HTR-8/SVneo (cell line): ENCODE measurements at places on chromosomes 3 and 15.
A peak's percentile ranks its signal among the peaks of the same experiment; 100 is the strongest.

DNA sequence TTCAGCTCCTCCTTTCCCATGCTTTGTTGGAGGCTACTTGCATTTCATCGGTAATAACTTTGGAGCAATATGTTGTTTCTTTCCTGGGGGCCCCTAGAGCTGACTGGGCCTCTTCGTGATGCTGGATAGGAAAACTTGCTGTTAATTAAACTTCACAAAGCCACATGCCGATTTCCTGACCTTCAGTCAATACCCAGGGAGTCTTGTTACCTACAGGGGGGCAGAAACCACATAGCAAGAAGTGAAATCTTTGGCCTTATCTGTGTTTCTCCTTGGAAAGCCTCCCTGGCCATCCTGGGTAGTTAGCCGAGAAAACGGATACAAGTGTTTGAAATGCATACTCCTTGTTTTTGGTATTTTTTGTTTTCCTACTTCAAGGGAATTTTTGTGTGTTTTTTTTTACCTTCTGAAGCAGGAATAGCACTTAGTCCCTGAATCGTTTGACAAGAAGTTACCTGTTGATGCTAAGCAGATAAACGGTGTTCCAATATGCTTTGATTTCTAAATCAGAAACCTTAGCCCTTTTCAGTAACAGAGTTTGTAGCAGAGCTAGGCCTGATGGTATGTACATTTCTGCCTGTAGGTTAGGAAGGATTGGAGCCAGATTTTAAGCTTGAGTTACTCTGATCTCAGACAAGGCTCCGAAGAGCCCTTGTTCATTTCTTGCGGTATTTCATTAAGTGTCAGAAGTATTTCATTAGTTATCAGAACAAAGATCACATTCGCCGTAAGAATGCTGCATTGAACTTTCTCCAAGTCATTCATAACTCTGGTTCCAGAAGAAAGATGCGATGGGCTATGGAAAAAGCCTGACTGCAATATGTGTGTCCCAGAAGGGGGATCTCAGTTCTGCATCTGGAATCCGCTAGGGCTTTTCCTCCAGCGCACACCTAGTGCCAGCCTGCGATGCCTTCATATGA, 111.5 kb downstream of the THSD4 start:
- DNase-seq: no peak

- peak; percentile 80 for DNase-seq
Observed at GRCh38 chr3:58383904-58384303, 49.7 kb downstream of the PDHB start.

- peak; percentile 14 for DNase-seq
Observed at GRCh38 chr3:130820976-130821375, 72.9 kb upstream of the ATP2C1 start.

DNA sequence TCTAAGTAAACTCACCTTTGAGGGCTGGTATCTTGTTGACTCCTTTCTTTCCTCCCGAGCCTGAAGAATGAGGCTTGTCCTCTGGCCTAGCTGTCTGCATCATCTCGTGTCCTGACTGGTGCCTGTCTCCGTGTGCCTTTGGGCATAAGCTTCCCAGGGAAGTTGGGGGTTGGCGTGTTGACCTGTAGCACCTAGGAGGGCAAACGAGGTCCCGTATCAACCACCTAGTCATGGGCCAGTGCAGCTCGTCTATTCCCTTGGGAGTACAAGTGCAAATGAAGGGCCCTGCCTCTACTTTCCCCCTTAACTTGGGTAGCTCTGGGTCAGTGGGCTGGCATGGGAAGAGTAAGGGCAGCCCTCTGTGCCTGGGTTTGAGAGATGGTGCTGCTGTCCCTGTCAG, 8.7 kb downstream of the TEX264 start:
- DNase-seq: no peak

DNA sequence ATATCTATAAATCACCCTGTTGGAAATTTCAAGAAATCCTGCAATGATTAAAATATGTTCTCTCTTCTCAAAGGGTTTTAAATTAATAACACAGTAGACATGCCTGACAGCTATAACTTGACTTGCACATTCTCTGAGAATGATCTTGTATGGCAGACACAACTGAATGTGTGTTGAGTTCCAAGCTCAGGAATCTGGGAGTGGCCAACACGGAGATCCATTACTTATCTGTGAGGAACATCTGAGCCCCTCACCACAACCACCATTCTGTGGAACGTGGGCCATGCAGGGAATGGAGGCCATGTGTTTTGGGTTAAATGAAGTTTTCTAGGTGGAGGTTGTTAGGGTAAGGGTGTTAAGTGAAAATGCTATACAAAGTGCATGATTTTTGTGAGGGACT, 105.3 kb upstream of the CHMP2B start:
- DNase-seq: no peak

- no peak for DNase-seq
Observed at GRCh38 chr3:183244219-183244618, 8.8 kb upstream of the B3GNT5 start.

DNA sequence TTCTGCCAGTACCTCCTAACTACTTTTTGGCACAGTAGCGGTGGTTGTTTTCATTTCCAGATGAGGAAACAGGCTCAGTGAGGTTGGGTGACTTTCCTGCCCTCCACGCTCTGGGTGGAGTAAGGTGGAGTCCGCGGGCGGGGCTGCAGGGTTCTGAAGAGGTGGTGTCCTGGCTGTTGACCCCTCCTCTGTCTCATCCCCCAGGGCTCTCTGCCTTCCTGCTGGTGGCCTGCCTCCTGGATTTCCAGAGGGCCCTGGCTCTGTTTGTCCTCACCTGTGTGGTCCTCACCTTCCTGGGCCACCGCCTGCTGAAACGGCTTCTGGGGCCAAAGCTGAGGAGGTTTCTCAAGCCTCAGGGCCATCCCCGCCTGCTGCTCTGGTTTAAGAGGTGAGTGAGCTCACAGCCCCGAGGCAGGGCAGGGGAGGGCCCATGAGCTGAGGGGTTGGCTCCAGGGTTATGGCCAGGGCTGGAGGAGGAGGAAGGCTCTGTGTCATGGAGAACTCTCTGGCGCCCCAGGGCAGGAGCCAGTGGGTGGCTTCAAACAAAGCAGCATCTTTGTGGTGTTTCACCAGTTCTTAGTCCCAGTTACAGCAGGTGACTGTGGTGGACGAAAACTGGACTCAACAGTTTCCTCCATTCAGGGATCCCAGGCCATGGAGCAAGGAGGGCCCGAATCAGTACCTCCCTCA, 10.4 kb downstream of the SLC28A1 start:
- DNase-seq: no peak

- no peak for DNase-seq
Observed at GRCh38 chr15:45586601-45587094, 531 bp upstream of the BLOC1S6 start.

DNA sequence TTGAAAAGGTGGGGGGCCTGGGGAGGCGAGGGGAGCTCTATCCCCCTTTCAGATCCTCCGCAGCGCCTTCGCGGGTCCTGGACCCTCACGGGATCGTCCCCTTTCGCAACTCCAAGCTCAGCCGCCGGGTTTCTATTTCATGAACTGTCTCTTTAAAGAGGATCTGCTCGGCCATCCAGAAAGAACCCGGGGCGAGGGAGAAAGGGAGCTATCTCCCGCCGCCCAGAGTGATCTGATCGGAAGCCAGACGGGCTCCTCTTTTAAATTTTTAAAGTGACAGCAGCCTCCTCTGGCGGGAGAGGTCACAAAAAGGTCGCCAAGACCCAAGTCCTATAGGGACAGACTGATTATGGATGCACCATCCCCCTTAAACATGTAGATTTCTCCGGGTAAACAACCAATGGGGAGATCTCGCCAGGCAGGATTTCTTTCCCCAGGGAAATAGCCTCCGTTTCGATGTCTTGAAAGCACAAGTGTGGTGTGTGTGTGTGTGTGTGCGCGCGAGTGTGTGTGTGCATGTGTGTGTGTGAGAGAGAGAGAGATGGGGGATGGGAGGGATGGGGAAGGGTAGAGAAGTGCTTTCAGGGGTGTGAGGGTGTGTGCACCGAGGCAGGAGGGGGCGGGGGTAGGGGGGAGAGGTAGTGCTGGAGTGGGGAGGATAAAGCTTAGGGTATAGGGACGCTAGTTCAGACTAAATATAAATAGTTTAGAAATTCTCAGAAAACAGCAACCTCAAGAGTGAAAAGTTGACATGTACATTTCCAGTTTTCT, 516.1 kb downstream of the MECOM start:
- DNase-seq: peak; percentile 42

DNA sequence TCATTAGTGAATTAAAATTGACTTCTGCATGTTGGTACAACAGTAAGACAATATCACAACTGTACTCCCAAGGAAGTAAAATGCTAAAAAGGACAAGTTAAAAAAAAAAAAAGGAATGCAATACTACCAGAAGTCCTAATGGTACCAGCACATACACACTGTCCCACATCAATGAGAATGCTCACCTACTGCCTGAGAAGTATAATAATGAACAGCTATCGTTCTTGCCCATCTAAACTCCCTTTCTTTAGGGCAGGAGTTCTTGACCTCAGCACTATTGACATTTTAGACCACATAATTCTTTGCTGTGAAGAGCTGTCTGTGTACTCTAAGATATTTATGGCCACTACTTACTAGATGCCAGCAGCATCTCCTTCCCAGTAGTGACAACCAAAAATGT, 651.7 kb downstream of the FHIT start:
- DNase-seq: no peak

DNA sequence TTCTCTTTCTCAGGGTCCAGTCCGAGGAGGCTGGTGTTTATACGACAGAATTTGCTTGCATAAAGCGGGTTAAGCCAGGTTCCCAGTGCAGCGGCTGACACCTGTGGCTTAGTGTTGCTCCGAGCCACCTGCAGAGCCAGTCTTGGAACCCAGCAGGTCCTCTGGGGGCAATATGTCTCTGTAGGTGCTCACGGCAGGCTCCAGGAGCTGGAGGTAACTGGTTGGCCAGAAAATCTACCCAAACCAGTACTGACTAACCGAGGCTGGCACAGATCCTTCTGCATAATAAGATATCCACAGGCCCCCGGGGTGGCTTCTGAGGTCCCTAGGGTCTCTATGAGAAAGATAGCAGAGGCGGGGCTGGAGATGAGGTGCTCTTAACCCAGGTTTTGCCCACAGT, 3.2 kb downstream of the MGLL start:
- no peak for DNase-seq

DNA sequence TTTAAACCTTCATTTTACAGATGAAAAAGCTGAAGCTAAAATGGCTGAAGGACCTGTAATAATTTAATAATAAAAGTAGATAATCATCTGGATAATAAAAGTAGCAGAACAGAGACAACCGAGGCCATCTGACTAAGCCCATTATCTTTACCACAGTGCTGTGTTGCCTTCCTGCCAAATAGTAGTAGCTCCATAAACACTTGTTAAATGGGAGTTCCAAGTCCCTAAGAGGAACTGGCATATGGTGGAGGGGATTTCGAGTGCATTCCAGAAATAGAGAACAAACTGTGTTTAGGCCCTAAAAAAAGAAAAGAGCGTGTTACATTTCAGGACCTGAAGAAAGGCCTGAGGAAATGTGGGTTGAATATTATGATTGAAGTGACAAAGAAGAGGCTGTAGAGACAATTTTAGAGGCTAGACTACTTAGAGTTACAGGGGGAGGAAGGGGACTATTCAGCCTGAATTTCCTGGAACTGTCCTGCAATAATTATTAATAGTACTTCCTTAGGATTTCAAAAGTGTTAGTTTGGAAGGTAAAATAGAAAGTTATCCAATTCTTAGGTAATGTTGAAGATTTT, 424.3 kb downstream of the ROBO2 start:
- DNase-seq: no peak

DNA sequence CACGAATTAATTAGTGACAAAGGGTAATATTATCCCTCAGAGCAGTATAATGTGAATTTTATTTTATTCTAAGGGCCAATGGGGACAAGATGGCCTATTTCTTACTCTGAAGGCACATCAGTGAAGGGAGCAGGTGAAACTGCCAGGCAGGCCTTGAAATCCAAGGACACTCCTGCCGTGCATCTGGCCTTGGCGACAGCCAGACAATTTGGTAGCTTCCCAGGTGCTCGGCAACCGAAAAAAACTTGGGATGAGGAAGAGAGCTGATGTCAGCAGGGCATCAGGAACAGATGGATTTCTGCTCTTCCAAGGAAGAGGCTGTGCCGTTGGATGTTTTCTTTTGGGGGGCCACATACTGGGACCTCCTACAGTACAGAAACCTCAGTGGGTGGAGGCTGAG, 83.2 kb upstream of the ADAMTSL3 start:
- DNase-seq: no peak

DNA sequence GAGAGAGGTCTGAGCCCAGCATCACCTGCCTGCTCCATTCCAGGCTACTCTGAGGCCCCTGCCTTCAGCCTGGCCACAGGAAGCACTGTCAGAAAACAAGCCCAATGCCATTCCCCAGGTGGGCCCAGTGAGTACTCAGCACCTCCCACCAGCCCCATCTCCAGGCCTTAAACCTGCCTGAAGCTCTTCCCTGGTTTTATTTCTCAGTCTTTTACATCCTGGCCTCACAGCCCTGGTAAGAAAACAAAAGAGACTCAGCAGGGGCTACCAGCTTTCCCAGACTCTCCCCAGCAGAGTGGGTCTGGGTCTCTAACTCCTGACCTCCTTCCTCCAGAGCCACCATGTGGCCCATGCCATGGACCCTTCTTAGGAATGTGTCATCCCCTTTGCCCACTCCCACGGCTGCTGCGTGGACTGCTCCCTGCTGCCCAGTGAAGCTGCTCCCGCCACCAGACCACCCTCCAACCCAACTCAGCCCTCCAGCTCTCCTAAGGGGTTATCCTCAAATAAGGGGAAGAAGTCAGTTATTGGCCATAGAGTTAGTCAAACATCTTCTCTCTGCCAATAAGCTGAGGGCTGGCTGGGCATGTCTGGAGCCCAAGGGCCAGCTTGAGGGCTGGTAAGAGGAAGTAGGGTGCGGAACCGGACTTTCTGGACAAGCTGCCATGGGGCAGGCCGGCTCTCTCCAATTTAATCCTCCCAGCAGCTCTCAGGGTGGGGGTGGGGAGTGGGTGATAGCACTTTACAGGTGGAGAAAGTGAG, 116.7 kb upstream of the LINGO1 start:
- no peak for DNase-seq

DNA sequence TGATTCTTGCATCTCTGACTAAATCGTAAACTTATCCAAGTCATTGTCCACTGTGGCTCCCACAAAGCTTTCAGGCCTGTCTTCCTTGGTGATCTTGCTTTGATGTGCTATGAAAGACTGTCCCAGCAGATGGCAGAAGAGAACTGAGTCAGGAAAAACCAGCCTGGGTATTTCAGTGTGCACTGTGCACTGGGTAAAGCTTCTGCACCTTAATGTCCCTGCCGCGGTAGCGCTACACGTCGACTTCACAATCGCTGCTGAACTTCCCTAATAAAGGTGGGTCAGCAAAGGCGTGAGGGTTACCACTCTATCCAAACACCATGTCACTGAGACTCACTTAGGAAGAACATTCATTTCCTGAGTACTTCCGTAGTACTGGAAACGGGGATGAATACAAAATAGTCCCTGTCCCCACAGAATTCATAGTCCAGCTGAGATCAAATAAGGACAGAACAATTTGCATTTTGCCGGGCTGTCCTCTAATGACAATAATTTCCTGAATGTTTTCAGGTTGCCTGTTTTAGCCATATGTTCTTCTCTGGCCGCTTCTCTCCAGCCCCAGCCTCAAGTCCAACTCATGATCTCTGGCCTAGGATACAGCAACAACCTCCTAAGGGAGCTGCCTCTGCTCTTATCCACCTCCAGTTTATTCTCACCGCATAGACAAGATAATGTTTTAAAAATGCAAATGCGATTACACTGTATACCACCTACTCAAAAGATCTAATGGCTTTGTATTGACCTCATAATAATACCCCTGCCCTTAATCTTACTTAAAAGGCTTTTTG, 83.6 kb upstream of the AKAP13 start:
- DNase-seq: peak; percentile 63

- no peak for DNase-seq
Observed at GRCh38 chr15:73584699-73585420, 48.3 kb downstream of the NPTN start.

- no peak for DNase-seq
Observed at GRCh38 chr3:88954853-88955252, 152.6 kb upstream of the EPHA3 start.
